HFF-Myc (cell line): ENCODE measurements at places on chromosomes 2 and 18.

GRCh38 chr2:2645162-2645855, 314.2 kb upstream of the MYT1L start:
- DNase-seq = no peak

- no peak for DNase-seq
Measured at GRCh38 chr2:4219101-4219500, 515.7 kb downstream of the DCDC2C start.

DNA sequence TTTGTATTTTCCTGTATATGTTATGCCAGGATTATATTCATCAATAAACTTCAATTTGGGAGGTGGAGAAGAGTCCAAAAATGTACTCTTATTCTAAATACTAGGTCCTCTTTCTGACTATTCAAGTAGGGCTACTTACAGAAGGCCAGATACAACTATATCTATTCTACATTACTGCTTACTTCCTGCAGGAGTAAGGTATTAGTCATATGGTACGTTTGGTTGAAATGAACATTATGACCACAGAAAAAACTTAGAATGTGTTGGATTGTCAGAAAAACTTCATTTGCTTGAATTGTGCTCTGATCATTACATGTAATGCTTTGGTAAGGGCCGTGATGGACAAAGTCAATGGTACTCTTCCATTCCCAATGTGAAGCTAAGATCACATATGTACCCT, 35.0 kb downstream of the STAT4 start:
- DNase-seq = no peak

DNA sequence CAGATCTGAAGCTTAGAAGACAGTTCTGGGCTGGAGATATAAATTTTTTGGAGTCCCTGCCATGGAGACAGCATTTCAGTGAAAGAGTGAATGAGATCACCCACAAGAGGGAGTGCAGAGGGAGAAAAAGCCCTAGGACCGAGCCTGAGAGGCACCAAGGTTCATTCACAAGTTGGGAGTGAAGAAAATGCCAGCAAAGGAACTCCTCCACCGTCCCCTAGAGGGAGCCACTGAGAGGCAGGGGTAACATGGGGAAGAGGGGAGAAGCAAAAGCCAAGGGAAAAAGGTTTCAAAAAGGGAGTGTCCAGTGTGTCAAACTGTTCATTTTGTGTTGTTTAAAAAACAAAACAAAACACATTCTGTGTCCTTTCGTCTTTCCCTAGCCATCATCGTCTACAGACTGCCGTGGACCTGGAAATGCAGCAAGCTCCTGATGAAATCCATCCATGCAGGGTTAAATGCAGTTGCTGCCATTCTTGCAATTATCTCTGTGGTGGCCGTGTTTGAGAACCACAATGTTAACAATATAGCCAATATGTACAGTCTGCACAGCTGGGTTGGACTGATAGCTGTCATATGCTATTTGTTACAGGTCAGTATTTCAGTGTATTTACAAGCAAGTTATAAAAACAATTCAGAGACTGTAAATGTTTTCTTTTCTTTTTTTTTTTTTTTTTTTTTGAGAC, 19.1 kb downstream of the CYBRD1 start:
- no peak for DNase-seq

DNA sequence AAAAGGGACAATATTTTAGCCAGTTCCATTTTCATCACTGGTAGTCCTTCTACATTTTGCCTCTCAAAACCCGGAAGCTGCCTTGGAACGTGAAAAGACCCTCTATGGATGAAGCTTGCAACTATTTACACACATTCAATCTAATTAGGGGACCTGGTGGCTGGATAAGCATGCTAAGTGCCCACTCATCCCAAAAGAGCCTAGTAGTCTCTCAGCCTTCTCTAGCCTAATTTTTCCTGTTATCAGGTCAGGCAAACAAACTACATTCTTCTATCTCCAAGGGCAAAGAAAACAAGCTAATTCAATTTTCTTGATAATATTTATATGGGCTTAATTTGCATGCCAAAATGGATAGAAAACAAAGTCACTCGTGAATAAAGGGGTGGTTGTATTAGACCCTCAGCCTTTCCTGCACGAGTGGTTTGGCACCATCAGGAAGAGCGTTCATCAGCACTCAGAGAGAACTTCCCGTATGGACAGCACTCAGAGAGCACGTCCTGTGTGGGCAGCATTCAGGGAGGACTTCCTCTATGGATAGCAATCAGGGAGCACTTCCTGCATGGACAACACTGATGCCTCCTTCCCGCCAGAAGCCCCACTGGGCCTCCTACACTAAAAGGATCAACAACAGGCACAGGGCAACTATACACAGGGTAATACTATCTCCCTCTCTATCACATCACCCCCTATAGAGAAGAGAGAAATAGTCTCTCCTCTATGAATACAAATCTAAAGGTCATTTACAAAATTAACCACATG, 122.2 kb downstream of the RBMS1 start:
- no peak for DNase-seq

DNA sequence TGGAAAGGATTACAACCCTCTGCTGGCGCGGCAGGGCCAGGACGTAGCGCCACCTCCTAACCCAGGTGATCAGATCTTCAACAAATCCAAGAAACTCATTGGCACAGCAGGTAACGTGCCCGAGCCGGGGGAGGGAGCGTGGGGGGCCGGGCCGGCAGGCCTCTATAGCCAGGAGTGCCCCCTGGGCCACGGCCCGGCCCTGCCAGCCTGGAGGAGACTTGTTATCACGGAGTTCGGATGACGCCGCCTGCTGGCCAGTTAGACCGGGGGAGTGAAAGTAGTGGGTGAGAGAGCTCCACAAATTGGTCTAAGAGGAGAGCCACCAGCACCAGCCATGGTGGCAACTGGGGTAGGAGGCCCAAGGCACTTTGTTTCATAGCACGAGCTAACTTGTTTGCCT, 8.6 kb upstream of the TMEM214 start:
- DNase-seq = no peak

- DNase-seq = no peak
Measured at GRCh38 chr18:493986-494983, 6.2 kb downstream of the COLEC12 start.

DNA sequence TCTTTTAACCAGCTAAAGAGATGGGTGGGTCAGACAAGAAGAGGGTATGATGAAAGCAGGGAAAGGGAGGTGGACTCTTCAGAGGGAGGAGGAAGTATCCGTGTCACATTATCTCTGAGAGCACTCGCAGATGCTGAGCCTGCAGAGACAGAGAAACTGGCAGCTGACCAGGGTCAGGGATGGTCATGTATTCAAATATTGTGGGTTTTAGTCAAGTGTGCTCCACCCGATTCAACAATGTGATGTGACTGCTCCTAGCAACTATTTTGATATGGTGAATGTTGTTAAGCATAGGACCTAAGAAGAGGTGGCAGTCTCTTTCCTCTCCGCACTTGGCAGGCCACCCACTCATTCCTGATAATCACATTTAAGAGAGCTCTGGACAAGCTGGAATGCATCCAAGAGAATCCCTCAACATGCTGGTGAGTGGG, 1.3 kb upstream of the CLIP4 start:
- DNase-seq = peak; percentile 46

DNA sequence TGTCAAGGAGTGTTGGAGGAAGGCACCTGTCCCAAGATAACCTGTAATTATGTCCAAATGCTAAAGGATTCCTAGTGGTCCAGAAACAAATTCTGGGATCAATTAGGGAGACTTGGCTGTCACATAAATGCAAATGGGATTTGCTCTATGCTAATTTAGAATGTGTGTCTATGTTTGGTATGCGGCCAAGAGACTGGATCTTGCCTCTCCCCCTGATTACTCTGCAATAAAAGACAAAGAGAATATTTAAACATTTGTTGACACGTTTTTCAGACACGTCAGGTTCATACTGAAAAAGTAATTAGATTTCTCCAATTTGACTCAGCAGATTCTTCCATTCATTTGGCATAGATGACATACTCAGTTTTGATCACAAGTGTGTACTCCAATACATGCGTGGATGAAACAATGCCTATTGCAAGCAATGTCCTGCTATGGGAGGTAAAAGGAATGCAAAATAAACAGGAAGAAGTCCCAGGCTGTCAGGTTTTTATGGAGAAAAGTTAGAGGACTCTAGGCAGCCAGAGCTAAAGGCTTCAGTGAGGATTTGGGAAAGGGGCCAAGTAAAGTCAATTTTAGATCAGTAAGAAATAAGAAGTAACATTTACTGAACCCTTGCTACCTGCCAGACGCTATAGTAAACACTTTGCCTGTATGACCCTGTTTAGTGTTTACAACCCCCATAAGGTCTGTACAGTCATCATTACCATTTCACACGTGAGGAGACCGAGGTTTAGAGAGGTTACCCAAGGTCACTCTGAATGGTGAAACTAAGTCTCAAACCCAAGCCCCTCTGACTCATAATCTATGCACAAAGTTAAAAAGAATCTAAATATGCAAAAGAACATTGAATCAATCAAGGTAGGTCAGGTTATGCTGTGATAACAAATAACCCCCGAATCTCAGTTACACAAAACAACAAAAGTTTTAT, 7.8 kb downstream of the ANTXR1 start:
- no peak for DNase-seq

GRCh38 chr2:64142741-64143168, 1.5 kb downstream of the PELI1 start:
- DNase-seq = no peak

DNA sequence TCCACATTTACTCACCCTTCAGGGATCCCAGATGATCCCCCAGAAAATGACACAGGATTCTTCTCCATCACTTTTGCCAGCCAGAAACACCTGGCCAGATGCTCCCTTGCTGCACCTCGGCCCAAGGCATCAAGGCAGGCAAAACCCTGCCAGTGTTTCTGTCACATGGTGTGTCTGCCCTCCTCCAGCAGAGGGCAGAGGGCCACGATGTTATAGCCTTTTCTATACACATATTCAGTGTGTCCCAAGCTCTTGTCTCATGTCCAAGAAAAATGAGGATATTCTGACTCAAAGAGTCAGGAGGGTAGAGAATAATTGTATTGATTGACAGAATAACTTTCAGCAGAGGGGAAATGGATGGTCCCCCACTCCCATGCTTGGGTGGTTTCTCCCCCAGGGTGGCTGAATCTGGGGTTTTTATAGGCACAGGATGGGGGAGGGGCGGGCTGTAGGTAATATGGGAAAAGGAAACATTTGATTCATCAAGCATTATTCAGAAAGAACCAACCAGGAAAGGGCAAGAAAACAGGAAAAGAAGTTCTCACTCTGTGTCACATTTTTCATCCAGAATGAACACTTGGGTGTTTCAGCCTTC, 933.9 kb downstream of the TRIB2 start:
- no peak for DNase-seq

- no peak for DNase-seq
Measured at GRCh38 chr2:30147196-30147714, 448 bp downstream of the YPEL5 start.
